Activated CD8-positive, alpha-beta memory T cell treated with anti-CD3 and anti-CD28 coated beads, Interleukin-2, amount 50 U/mL, for 4 hours (primary cell): ENCODE measurements at places on chromosomes 7 and 10.

DNA sequence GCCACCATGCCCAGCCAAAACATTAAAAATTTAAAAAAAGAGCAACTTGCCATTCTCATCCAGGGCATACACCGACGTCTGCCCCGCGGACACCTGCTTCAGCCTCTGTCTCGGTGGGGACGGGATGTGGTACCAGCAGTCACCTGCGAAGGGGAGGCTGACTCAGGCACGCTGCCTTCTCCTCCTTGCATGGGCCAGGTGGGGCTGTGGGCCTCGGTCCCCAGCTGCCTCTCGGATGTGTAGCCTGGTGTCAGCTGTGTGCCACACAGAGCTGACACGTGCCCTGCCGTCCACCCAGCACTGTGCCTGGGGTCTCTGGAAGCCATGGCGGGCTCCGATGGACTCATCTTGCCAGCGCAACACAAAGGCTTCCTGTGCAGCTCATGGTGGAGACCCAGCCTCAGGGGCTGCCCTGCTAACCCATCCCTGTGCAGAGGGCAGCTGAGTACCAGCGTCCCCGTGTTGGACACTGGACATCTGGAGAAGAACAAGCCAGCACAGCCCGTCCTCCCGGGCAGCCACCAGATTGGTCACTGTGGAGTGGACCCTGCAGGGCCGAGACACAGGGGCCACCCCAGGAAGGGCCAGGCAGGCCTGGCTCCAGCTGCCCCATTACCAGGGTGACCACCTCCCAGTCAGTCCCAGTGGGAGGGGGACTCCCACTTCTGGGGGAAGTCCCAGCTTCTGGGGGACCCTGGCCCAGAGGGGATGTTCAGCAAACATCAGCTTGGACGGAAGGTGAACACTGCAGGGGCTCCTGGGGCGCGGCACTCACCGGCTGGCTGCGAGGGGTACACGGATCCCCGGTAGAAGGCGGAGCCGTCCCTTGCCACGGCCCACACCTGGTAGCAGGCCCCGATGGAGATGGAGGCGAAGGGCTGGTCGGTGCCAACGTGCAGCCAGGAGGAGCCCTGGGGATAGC lies 10.6 kb downstream of the BHLHA15 start:
- DNase-seq: no peak

GRCh38 chr10:55979203-55979602 lies 381.9 kb downstream of the ZWINT start:
- DNase-seq: no peak

GRCh38 chr10:15222511-15222910 lies 54.0 kb upstream of the NMT2 start:
- no peak for DNase-seq

- no peak for DNase-seq
Observed at GRCh38 chr7:94414481-94414880, 19.8 kb downstream of the COL1A2 start.

DNA sequence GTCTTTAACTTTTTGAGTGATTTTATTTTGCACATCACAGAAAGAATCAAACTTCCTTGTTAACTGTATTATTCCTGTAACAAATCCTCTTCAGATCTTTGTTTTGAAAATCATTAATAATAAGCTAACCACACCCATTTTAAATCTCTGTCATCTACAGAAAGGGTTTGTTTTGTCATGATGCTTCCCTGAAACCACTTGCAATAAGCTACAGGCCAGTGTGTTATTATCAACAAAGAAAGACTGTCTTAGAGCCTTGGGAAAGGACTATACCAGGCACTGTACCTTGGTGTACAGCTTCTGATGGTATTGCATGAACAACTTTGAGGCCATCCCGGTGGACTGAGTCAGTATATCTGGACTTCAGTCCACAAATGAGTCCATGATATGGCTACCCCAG lies 145.3 kb upstream of the FAM3C start:
- DNase-seq: no peak

DNA sequence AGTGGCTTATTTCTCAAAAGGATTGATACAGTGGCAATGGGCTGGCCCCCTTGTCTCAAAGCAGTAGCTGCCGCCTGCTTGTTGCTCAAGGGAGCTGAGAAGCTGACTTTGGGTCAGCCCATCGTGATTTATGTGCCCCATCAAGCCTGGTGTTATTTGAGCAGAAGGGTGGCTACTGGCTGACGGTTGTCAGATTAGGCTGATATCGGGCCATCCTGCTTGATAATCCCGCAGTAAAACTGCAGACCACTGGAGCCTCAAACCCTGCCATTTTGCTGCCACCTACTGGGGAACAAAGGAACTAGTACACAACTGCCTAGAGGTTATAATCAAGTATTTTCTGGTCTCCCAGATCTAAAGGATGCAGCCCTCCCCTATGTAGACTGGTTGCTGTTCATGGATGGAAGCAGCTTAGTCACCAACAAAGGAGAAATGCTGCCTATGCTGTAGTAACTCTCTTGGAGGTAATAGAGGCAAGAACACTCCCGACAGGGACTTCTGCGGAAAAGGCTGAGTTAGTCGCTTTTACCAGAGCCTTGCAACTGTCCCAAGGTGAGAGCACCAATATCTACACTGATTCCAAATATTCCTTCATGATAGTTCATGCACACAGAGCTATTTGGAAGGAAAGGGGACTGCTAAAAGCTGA lies 65.9 kb upstream of the ZNF92 start:
- peak; percentile 43 for DNase-seq

DNA sequence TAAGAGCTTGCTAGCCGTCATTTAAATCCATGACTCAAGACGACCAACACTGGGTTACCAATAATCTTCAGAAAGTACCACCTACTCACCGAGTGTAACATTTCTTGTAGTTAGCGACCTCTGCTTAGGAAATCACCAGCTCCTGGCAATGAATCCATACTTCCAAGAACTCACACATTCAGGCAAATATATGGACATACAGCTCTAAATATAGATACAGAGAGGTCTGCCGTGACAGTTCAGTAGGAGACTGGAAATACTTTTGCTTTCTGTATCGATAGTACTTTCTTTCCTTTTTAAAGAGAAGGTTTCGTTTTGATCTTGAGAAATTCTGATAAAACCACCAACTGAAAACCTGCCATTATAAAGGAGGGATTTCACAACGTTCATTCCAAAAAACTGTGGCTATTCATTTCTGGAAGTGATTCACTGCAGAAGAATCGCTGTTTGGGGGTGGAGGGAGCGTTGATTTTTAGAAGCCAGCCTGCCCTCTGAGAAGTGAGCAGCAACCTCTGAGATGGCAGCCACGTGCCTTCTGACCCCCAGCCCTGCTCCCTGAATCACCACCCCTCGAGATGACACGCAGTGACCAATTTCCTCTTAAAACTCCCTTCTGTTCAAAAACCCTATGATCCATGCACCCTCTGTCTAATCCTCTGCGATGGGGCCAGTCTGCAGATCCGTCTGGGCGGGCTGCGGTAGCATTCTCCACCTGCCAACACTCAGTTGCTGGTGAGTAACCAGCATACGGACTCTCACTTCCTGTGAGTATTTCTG lies 179.0 kb upstream of the KLF14 start:
- DNase-seq: peak; percentile 78

GRCh38 chr7:42618651-42619360 lies 293.1 kb downstream of the C7orf25 start:
- DNase-seq: no peak

GRCh38 chr7:103712991-103713778 lies 267.2 kb upstream of the SLC26A5 start:
- DNase-seq: no peak

DNA sequence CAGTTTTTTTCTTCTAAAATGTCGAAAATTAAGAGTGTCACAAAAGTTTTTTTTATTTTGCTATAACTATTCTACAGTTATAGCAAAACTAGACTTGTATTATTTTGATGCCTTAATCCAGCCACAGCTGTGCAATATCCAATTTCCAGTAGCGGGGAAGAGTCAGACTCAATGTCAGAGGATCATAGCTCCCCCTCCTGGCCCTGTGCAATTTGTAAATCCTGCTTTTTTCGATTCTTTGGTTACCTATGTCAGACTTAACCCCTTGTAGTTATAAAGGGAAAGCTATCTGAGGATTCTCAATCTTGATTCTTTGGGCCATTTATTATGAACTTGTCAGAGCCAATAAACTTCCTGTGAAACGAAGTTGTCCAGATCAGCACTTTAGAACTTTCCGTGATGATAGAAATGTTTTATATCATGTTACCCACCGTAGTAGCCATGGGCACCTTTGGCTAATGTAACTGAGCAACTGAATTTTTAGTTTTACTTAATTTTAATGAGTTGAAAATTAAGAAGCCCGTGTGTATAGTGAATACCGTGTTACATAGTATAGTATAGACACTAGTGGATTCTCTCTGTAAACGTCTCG lies 87.7 kb upstream of the PRKCQ start:
- DNase-seq: peak; percentile 34

- DNase-seq: no peak
Observed at GRCh38 chr10:36421992-36422391, 703.4 kb upstream of the ANKRD30A start.

DNA sequence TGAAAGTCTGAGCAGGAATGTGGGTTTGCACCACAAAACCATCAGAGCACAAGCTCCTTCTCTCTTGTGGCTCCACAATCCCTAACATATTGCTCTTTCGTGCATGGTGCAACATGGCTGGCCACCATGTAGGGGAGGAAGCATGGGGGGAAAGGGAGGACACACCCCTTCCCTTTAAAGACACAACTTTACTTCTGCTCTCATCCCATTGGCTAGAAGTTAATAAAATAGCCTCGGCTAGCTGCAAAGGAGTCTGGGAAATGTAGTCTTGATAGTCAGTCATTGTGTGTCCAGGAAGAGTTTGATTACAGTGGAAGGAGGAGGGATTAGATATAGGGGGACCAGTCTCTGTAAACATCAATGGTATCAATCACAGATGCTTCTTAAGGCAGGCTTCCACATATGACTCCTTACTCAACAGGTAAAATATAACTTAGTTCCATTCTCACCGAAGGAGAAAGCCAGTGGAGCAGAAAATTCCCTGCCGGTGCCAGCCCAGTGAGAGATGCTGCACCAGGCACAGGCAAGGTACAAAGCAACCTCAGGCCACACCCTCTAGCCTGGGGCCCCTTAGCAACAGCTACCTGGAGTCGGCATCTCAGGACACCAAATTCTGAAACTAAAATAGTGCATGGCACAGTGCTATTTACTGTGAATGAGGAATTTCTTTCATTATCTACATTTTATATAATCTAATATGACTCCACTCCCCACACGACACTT lies 124.7 kb upstream of the CTBP2 start:
- no peak for DNase-seq

- no peak for DNase-seq
Observed at GRCh38 chr7:155453296-155454182, 4.4 kb upstream of the EN2 start.

- no peak for DNase-seq
Observed at GRCh38 chr10:124596962-124597845, 135.6 kb downstream of the LHPP start.

DNA sequence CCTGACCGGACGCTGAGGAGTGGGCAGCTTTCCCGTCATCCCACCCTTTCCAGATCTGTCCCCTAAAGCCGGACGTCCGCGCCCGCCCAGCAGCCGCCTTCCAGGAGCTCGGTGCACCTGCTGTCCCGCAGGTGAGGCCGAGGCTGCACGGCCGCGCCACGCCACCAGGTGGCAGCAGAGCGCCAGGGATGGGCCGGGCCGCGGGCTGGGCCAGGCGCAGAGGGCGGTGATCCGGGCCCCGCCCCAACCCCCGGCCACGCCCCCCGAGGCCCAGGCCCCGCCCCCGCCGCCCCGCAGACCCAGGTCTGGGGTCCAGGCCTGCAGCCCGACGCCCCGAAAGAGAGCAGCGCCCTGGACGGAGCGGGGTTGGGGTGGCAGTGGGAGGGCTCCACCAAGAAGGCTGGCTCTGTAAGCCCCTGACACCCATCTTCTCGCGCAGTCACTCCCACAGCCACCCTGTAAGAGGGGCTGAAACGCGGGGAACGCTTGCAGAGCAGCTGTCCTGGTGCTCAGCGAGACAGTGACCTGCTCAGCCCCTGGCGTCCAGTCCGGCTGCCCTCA lies 32.2 kb downstream of the FOXL3 start:
- DNase-seq: peak; percentile 91
